ENCODE measurements at places on chromosomes 7 and 10.

DNA sequence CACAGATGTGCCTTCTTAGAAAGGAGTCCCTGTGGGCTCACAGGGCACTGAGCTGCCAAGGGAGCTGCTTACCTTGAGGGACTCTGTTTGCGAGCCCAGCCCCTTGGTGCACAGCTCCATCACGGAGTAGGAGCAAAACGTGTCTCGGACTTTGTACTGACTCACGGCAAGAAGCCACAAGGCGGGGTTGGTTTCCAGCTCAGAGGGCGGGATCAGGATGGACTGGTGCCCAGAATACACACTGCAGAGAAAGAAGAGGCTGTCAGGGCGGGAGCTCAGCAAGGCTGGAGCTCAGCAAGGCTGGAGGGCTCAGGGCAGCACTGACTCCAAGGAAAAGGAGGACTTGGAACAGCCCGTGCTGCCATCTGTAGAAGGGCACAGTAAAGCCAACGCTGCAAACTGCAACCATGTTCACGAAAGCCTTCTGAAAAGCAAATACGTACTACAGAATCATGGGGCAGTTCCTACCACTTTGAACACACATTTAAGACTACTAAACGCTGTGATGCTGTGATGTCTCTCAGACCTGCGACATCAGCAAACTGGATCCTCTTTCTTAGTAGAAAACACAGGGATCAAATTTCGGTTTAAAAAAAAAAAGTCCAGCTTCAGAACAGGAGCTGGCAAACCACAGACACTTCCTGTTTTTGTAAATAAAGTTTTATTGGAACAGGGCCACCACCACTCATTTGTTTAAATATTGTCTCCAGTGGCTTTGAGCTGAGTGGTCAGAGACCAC, 194.3 kb downstream of the ZMYND11 start:
- DNase-seq, result peak; percentile 31

GRCh38 chr7:95718577-95719410, 53.6 kb upstream of the DYNC1I1 start:
- no peak for DNase-seq

DNA sequence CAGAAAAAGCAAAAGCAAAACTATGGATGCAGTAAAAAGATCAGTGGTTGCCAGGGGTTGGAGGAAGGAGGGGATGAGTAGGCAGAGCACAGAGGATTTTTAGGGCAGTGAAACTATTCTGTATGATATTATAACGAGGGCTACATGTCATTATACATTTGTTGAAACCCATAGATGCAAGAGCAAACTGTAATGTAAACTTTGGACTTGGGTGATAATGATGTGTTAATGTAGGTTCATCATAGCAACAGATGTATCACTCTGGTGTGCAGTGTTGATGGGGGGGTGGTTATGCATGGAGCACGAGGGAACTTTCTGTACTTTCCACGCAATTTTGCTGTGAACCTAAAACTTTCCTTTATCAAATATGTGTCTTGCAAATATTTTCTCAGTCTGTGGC, 23.2 kb downstream of the SLK start:
- no peak for DNase-seq

DNA sequence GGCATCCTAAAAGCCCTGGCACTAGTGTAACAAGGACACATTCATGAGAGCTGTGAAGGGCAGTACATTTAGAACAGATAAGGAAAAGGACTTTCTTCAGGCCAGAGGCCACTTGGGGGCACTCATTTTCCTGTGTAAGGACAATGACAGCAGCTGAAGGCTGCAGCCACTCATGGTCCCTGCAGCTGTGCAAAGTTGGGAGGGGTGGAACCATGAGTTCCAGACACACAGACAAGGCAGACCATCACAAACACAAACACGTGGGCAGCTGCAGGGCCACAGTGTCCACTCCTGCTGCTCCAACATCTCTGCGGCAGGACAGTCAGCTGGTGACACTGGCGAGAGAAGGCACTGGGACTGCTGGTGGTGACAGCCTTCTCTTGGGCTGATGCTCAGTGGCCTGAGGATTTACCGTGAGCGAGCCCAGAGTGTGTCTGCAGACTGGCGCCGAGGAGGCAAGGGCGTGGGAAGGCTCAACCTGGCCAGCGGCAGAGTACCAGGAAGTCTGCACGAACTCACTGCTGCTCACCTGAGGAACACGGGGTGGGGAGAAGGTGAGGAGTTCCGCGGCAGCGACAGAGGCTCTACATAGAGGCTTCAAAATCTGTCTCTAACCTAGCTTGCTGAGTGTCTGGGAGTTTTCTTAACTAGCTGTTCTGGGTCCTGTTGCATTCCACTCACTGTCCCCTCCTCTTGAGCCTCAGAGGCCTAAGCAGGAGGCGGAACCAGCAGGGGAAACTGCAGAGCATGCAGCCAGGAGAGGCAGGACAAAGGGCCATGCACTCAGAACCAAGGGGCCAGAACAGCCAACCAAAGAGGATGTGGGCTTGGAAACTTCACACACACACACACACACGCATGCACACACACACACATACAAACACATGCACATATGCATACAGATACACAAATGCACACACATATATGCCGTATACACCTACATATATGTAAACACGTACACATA, 76.5 kb upstream of the DDC start:
- no peak for DNase-seq

GRCh38 chr10:125153703-125154490, 6.5 kb downstream of the CTBP2 start:
- DNase-seq, result no peak

DNA sequence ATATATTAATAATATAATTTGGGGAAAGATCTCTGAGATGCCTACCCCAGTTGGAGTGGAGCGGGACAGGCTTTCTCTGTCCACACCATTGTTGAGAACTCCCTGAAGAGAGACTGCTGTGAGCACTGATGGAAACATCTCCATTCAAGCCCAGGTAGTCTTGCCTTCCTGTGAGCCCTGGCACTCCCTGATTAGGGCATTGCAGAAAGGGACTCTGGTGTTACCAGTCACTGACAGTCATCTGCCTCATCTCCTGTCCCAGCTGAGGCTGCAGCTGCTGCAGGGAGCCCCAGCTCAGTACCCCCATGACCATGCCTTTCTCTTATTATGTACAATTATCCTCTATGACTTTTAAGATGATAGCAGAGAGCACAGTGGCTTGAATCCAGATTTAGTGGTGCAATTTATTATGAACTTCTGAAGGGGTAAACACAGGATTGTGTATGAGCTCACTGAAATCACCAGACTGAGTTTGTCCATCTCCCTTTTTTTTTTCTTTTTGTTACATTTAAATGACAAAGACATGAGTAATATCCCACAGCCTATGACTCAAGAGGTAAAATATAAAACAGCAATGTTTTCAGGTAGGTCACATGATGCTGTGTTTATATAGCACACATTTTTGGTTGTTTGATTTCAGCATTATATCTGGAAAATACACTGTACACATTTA, 236.9 kb downstream of the SLC25A13 start:
- no peak for DNase-seq

GRCh38 chr7:151346-152050, 40.9 kb upstream of the FAM20C start:
- DNase-seq, result no peak

DNA sequence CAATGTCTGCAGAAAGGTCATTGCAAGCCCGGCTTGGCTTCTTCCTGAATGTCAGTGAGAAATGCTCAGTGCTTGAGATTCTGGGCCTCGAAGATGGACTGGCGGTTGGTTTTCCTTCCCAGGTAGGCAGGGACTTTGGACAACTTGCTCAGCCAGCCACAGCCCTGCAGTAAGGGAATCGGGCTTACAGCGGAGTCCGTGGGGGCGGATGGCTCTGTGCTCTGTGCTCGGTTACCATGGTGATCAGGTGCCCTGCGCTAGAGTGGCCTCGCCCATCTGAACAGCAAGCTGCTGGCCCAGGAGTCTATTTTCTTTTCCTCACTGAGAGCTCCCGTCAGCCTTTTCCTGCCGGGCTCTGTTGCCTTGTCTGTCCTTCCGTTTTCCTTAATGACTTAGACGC, 77.8 kb upstream of the SH2B2 start:
- DNase-seq, result no peak

Measured in activated CD4-positive, alpha-beta T cell treated with anti-CD3 and anti-CD28 coated beads, Interleukin-2, amount 10 ng/mL, durations not matched to agents 7 days and 5 days (primary cell).